ENCODE measurements at places on chromosomes 3 and 15.

DNA sequence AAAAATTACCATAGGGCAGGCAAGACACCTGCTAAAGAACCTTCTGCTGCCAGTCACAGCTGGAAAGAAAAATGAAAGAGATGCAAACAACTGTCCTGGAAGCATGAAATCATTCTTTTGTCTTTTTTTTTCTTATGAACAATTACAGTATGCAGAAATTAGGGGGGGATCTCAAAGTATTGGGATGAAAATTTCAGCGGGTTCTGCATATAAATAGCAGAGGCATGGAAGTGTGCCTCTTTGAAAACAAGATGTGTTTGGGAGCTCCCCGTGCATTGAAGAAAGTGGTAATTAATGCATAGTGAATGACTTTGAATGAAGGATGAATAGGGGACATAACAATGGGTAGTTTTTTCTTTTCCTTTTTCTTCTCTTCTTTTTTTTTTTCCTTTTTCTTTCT lies 431.2 kb downstream of the SOX2 start:
- DNase-seq: no peak

- no peak for DNase-seq
Measured at GRCh38 chr3:52833202-52833601, 1.6 kb downstream of the MUSTN1 start.

DNA sequence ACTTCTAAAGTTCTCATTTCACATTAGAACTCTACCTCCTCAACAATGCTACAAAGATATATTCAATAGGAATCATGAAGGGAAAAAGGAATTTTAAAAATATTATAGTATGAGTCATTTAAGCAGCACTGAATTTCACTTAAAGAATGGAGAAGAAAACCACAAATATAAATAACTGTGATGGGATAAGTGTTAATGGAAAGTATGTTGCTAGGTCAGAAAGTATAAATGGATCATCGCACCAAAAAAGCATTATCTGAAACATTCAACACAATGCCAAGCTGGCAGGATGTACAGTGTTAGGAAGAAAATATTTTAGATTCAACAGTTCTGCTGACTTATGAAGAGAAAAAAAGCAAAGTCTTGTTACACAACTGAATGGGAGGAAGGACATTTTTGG lies 101.4 kb downstream of the TFG start:
- no peak for DNase-seq

DNA sequence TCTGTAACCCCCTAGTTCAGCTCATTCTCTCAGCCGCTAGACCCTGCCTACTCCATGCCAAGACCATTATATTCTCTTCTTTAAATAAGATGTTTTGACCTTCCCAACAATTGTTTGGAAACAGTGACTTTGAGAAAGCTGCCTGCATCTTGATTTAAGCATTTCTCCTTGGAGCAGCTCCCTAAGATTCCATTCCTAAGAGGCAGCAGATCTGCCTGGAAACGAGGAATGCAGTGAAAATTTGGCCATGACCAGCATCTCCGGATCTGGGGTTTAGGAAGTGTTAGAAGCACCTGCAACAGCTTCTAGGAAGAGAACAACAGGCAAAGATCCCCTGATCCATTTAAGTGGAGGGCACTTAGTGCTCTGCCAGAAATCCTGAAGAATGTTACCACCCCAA lies 235.7 kb downstream of the NTRK3 start:
- DNase-seq: no peak

DNA sequence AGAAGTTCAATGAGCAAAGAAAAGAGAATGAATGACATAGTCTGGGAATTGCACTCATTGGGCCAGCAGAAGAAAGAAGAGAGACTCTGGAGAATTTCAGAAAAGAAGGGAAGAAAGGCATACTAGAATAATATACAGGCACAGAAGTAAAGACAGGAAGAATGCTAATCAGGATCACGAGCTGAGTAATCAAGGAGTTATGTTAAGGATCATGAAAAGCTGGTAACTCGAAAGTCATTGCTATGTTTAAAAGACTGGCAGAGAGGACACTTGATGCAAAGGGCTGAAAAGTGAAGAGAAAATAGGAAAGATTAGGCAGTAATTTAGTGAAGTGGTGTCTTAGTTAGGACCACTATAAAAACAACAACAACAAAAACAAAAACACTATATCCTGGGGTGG lies 284.1 kb downstream of the ZBBX start:
- DNase-seq: no peak

GRCh38 chr3:129701161-129701560 lies 94.7 kb upstream of the PLXND1 start:
- no peak for DNase-seq

- no peak for DNase-seq
Measured at GRCh38 chr15:65688462-65688861, 66.7 kb downstream of the SLC24A1 start.

GRCh38 chr3:195803289-195803908 lies 8.3 kb downstream of the MUC4 start:
- no peak for DNase-seq

- DNase-seq: no peak
Measured at GRCh38 chr3:159200176-159200575, 398.3 kb downstream of the MFSD1 start.

DNA sequence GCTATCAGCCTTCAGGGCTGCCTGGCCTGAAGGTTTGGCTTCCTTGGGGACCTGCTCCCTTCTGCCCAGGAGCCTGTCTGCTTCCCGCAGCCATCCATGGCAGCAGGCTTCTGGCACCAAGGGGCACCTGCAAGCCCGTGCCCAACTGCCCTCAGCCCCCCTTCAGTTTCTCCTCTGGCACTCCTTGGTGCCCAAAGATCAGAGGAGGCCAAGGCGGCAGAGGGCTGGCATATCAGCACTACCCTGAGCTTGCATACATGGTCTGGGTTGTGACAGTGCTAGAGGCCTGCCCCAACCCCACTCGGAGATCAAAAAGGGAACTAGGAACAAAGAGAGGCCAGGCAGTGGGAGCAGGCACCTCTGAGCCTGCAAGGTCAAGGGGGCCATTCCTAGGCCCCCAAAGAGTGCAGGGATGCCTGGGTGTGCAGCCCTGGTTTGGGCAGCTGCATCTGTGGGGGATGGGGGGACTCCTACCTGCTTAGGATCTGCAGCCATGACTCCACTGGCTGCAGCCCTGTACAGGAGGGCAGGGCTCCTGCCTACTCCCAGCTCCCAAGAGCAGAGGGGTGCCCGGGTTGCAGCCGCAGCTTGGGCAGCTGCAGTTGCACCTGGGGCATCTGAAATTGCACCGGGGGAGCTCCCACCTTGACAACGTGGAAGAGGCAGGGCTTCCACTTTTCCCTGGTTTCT lies 76.2 kb upstream of the TP63 start:
- DNase-seq: no peak

GRCh38 chr15:40340038-40340739 lies 550 bp downstream of the CCDC9B start:
- no peak for DNase-seq

- DNase-seq: no peak
Measured at GRCh38 chr3:47365213-47366153, 15.3 kb upstream of the PTPN23 start.

All from naive B cell (primary cell).